Type B pancreatic cell (in vitro differentiated cells): ENCODE measurements at places on chromosomes 13 and 19. TPM values are rescaled to one million over a fixed set of nuclear protein-coding genes. Genes with fewer than 3 reads are reported as not detected.

The ZFR2 gene
- total RNA-seq, result 1.00 and 4.7 TPM in 2 replicates

The RPL36 gene
- 1,016 and 1,024 TPM in 2 replicates for total RNA-seq

The ABHD13 gene
- 9.0 and 12.0 TPM in 2 replicates for total RNA-seq

The NLRP12 gene
- total RNA-seq, result not detected in 2 replicates

The FGF22 gene
- not detected in 2 replicates for total RNA-seq

The ZNF835 gene
- 0.12 and 0.74 TPM in 2 replicates for total RNA-seq

GRCh38 chr13:93227878-93228642 is 1.5 kb downstream of the GPC6 start:
- DNase-seq, result peak; percentile 80

DNA sequence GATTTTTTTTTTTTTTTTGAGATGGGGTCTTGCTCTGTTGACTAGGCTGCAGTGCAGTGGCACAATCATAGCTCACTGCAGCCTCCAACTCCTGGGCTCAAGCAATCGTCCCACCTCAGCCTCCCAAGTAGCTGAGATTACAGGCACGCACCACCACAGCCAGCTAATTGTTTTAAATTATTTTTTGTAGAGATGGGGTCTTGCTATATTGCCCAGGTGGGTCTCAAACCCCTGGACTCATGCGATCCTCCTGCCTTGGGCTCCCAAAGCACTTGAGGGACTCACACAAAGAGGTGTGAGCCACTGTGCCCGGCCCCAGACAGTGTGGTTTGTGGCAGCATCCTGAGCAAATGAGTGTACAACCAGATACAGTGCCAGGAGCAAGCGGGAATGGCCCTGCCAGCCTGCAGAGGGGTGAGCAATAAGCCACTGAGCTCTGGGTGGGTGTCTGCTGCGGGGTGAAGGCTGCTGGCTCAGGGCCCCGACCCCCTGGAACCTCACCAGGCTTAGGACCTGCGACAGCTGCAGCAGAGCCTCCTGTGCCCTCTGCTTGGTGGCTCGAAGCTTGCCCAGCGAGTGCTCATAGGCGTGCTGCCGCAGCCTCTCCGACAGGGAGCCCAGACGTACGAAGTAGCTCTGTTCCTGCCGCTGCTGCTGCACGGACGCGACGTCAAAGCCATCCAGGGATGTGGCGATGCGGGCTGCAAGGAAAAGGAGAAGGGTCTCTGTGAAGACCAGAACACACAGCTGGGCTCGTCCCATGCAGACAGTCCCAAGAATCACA is 15.9 kb upstream of the TICAM1 start:
- DNase-seq, result no peak

GRCh38 chr19:6886277-6886897 is 992 bp upstream of the ADGRE1 start:
- no peak for DNase-seq

GRCh38 chr13:43306372-43306771 is 283.0 kb downstream of the DNAJC15 start:
- no peak for DNase-seq

GRCh38 chr13:28501547-28501946 is 6.6 kb upstream of the FLT1 start:
- DNase-seq, result no peak

DNA sequence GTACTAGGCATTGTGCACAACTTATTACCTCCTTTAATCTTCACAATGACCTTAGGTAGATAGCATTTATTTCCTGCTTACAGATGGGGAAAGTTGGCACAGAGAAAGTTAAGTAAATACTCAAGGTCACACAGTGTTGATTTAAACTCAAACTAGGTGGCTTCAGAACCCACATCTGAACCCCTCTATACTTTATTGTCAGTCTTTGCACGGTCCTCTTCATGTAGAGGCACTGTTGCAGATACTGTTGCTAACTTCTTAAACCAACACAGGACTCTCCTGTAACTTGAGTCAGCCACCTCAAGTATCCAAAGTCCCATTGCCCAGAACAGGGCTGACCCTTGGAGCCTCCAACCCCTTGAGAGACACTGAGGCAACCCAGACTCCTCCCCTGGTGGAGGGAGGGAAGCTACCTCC is 48.8 kb downstream of the FRY start:
- no peak for DNase-seq

GRCh38 chr13:46150134-46150693 is 31.8 kb downstream of the LCP1 start:
- no peak for DNase-seq

DNA sequence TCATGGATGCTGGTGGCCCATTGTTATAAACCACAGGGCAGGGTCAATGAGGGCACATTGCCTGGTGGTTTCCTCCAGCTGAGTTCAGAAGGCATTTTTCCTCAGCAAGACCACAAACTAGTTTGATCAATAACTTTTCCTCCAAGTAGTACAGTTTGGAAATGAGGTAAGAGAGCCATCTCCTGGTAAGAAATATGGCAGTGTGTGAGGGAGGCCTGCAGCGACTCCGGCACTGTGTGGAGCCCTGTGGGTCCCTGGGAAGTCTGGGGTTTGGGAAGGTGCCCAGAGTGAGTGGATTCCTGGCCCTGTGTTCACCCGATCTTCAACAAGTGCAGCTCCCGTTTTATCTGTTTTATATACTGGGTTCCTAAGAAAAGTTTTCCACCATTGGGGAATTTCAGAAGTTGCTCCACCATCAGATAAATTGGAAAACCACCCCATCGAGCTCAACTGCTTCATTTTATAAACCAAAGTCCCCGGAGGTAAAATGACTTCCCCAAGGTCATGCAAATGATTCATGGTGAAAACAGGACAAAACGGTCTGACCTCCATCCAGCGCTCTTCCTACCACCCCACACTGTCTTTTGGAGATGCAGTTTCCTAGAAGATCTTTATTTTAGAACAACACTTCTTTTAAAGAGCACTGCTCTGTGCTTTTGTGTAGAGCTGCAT is 148.4 kb downstream of the KATNAL1 start:
- no peak for DNase-seq

DNA sequence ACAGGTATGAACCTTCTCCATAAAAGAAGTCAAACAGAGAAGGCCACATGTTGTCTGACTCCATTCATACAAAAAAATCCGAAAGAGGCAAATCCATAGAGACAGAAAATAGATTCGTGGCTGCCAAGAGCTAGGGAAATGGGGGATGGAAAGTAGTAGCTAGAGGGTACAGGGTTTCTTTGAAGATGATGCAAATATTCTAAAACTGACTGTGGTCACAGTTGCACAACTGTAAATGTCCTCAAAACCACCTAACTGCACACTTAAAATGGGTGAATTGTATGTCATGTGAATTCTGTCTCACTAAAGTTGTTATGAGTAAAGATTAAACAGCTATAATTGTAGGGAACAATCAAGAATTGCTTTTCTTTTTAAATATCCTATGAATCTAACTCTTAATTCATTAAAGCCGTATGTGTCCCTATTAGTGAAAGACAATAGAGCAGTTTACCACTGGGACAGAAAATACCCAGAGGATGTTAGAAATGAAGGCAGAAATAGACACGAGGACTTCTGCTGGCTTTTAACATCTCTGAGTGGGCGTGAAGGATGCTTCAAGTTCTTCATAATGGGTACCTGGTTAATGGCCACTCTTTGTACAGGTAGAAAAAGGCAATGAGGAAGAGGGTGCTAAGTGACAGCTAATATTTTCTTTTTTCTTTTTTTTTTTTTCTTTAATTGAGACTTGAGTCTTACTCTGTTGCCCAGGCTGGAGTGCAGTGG is 21.2 kb downstream of the INSR start:
- no peak for DNase-seq

- DNase-seq, result no peak
Observed at GRCh38 chr19:32464279-32464678, 58.7 kb downstream of the DPY19L3 start.

GRCh38 chr19:13610039-13610691 is 103.9 kb upstream of the CACNA1A start:
- DNase-seq, result no peak

- no peak for DNase-seq
Observed at GRCh38 chr13:34070544-34071303, 252.8 kb downstream of the RFC3 start.

GRCh38 chr19:18607226-18608101 is 865 bp upstream of the CRLF1 start:
- DNase-seq, result no peak

DNA sequence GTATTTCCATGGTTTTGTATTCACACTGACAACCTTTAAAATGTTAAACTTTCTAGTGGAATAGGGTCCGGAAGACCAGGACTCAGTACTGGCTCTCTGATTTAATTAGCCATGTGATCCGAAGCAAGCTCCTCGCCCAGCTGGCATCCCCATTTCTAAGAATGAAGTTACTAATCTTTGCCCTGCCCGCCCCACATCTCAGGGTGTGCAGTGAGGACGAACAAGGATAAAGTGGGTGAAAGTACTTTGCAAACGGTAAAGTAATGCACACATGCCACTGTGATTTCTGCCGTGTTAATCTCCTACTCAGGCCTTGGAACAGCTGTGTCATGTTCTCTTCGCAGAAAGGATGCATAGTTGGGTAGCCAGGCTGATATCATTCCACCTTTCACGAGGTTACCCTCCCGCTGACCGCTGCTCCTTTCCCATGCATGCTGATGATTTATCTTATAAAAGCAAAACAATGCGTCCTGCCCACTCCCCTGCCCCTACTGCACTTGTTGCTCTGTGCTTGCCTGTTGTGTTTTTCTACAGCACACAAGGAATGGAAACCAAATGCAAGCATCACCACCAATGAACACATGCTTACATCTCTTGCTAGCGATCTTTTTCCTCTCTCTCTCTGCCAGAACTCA is 539.0 kb downstream of the EFNB2 start:
- no peak for DNase-seq

GRCh38 chr19:49881672-49882394 is 4.3 kb downstream of the TBC1D17 start:
- DNase-seq, result no peak

DNA sequence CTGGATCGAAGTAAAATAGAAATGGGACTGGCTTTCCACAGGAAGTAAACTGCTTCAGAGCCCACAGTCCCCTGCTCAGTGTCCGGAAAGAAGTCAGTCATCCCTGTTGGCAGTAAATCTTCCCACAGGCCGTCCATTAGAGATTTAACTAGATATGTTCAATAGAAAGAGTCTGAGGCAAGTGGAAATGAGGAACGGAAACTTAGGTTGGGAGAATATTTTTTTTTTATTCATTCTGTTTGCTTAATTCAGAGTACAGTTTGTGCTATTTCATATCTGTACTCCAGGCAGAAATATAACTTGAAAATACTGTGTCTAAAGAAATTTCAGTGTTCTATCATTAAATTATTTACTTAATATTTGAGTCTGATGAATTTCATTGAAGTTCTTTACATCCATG is 22.7 kb downstream of the SLC25A15 start:
- DNase-seq, result no peak

DNA sequence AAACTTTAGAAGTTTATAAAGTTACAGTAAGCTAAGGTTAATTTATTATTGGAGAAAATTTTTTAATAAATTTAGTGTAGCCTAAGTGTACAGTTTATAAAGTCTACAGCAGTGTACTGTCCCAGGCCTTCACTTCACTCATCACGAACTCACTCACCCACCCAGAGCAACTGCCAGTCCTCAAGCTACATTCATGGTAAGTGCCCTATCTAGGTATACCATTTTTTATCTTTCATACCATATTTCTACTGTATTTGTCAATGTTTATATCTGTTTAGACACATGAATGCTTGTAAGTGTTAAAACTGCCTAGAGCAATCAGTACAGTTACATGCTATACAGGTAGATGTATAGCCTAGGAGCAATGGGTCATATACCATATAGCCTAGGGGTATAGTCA is 12.5 kb downstream of the INTS6 start:
- DNase-seq, result no peak

- DNase-seq, result no peak
Observed at GRCh38 chr19:1274081-1274851, 1.1 kb upstream of the FAM174C start.

- no peak for DNase-seq
Observed at GRCh38 chr19:38836159-38836982, 4.8 kb upstream of the ECH1 start.

DNA sequence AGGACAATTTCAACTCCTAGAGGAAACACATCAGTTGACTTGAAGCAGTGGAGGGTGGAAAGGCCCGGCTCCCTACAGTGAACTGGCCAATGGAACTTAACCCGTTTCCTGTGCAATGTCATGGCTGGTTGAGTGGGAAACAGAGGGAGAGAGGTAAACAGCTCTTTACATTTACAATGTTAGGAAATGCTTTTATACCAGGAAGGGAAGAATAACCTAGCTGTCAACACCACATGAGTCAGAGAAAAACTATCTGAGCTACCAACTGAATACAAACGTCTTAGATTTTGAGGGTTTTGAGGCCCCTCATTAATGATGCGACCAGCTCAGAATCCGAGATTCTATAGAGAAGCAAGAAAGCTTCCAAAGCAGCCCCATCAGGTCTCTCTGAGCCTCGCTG is 36.7 kb downstream of the CARD8 start:
- DNase-seq, result no peak

- no peak for DNase-seq
Observed at GRCh38 chr13:66634384-66634783, 595.8 kb downstream of the PCDH9 start.

GRCh38 chr19:16217716-16218451 is 20.2 kb downstream of the AP1M1 start:
- DNase-seq, result no peak

- no peak for DNase-seq
Observed at GRCh38 chr19:57099199-57099661, 20.6 kb upstream of the USP29 start.

- DNase-seq, result no peak
Observed at GRCh38 chr13:97953376-97953970, at the start of gene IPO5. Gene IPO5, plus strand, starts transcription at chr13:97953675. Its CDS starts 23,022 bp downstream, at chr13:97976697.

GRCh38 chr13:100812982-100813584 is 138.5 kb upstream of the TMTC4 start:
- DNase-seq, result no peak

DNA sequence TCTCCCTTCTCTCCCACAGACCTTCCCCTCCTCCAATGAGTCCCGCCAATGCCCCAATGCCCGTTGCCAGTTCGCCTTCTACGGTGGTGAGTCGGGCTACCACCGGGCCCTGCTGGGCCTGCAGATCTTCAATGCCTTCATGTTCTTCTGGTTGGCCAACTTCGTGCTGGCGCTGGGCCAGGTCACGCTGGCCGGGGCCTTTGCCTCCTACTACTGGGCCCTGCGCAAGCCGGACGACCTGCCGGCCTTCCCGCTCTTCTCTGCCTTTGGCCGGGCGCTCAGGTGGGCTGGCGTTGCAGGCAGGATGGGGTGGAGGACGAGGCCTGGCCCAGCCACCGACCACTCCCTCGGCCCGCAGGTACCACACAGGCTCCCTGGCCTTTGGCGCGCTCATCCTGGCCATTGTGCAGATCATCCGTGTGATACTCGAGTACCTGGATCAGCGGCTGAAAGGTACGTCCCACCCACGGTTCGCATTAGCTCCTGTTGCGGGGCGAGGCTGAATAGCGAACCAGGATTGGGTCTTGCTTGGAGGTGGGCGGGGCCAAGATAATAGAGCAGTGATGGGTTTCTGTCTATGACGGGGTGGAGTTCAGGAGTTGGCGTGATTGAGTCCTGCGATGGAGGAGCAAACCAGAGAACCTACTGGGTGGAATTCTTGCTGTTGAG is 11.1 kb downstream of the SLC44A2 start:
- no peak for DNase-seq
